Left renal cortex interstitium (tissue), 4 donors: ENCODE measurements at places on chromosomes 2 and 18.

DNA sequence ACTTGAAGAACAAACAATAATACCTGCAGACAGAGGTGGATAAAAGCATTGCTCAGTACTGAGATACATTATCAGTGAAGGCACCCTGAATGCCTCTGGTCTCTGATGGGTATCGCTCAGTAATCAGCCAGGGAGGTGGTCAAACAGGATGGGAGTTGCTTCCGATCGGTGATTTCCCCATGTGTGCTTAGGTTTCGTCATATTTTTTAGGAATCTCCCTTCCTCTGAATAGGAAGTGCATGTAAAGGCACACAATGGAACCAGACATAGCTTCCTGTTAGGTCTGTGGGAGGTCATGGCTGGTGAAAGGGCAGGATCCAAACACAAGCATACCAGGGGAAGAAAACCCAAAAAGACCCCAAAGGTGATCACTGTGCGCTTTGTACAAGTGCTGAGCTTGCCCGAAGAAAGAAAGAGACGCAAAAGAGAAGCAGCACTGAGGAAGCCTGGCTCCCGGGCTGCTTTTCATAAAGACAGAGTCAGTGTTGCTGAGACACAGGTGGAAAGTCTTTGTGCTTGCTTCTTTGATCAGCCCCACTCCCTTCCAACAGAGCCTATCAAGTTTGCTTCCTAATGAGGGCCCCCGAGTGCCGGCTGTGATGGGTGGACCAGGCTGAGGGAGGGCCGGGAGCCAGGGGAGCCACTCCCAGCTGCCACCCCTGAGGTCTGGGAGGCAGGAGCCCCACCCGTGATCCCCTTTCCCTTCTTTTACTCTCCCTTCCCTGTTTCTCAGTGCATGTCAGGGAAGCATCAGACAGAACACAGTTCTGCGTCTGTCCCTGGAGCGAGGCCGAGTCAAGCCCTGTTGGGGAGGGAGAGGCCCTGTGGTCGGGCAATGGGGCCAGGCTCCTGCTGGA is 138.2 kb downstream of the SH3RF3 start:
- DNase-seq = no peak

GRCh38 chr2:100561191-100561590 is 1.6 kb upstream of the PDCL3 start:
- no peak for DNase-seq

DNA sequence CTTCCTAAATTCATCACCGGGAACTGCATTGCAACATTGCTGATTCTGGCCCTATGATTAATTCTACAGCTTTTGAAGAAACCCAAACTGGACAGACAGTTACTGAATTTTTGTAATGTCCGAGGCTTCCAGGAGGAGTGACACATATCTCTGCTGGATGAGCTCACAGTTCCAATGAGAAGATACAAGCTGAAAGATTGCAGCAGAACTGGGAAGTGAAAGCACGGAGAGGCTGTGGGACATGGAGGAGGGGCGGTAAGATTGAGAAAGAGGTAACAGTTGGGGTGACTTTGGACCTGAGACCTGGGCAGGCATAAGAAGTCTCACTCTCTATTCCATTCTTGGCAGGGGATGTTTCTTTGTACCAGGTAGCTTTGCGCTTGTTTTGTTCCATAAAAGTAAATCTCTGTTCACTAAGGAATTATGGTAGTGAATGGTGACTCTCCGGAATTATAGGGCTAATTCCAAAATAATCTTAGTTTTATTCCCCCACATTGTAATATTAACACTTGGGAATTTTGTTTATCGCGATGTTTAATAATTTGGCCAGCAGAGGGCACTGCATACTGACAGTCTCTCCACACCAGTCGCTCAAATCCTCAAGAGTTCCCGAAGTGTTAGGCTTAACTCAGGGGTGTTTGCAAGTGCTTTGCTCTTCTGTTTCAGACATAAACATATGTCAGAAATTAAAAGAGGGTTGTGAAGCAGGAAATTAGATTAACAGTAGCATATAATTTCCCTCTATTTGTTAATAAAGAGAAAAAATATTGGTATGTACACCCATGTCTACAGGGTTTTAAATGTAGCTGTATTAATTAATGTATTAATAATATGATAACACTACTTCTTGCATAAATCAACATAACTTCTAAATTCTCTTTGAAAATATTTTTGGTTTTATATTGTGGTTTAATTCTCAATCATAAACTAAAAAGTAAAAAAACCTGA is 201.4 kb downstream of the SOCS6 start:
- no peak for DNase-seq

DNA sequence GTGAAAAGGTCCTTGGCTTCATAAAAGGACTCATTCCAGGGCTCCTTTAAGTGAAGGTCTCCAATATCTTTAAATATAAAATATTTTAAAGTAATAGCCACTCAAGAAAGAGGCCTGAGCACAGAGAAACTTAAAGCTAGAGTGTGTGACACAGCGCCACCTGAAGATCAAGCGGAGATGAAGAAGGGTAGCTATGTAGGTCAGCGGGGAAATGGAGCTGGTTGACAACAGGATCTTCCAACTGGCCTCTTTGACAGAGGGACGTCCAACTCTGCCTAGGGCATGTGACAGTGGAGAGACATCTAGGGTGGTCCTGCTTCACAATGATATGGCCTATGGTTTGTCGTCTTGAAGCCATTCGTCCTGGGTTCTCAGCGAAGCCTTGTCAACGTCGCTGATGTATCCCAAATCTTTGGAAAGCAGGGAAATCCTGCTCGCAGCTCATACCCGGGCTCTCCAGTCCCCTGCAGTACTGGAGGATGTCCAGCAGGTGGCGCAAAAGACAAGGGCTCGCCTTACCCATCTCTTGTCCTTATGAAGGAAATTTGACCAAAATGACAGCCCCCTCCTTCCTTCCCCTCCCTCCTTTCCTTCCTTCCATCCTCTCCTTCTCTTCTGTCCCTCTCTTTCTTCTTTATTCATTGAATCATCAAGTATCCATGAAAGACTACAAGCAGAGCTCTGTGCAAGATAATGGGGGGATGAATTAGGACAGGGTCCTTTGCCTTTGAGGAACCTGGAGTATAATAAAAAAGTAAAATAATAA is 59.6 kb downstream of the LONRF2 start:
- DNase-seq = no peak

DNA sequence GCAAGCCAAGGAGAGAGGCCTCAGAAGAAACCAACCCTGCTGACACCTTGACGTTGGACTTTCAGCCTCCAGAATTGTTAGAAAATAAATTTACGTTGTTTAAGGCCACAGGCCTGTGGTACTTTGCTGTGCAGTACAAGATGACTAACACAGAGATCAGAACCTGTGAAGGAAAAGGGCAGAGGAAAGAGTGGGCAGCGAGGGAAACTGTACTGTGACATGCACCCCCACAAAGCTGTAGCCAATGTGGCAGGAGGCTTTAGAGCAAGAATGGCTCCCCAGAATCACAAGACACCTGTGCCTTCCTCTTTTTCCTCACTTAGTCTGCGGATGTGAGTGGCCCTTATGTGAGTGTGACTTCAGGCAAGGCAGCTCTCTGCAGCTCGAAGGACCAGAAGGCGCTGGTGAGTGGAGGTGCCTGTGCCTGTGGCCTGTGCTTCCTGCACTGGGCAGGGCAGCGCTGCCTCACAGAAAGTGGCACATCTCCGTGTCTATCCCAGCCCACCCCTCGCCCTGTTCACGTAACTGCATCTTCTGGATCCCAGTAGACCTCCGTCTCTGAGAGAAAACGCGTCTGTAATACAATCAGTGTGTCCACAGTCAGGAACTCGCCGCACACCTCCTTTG is 89.5 kb downstream of the MRPS9 start:
- no peak for DNase-seq
